ENCODE measurements at places on chromosomes 12 and 14.

- DNase-seq: no peak
Measured at GRCh38 chr14:72430457-72430856, 463.4 kb downstream of the DPF3 start.

DNA sequence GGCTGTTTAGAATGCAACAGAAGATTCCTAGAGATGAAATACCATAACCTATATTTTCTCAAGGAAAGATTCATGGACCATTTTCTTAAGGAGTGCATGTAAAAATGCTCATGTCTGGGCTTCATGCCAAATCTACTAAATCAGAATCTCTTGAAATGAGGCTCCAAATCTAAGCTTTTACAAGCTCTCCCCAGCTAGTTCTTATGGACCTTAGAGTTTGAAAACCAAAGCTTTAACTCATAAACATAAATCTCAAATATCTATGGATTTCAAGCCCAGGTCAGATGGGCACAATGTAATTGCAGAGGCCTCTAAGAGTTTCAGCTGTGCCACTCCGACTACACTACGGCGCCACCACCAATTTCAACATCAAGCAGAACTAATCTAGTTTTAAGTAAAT lies 117.3 kb upstream of the CAND1 start:
- DNase-seq: no peak

- no peak for DNase-seq
Measured at GRCh38 chr12:105570944-105571343, 240.5 kb downstream of the C12orf75 start.

GRCh38 chr14:26598081-26598671 lies 343 bp upstream of the NOVA1 start:
- no peak for DNase-seq

DNA sequence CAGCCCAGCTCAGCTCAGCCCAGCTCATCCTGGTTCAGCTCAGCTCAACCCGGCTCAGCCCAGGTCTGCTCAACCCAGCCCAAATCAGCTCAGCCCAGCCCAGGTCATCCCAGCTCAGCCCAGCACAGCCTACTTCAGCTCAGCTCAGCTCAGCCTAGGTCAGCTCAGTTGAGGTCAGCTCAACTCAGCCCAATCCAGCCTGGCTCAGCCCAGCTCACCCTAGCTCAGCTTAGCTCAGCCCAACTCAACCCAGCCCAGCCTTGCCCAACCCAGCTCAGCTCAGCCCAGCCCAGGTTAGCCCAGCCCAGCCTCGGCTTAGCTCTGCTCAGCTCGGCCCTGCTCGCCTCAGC lies 332.3 kb downstream of the TMEM121 start:
- no peak for DNase-seq

GRCh38 chr12:24229031-24229700 lies 279.7 kb upstream of the SOX5 start:
- no peak for DNase-seq

- no peak for DNase-seq
Measured at GRCh38 chr14:76844223-76844622, 18.0 kb downstream of the LRRC74A start.

GRCh38 chr14:61531465-61532122 lies 163.7 kb upstream of the HIF1A start:
- DNase-seq: no peak

DNA sequence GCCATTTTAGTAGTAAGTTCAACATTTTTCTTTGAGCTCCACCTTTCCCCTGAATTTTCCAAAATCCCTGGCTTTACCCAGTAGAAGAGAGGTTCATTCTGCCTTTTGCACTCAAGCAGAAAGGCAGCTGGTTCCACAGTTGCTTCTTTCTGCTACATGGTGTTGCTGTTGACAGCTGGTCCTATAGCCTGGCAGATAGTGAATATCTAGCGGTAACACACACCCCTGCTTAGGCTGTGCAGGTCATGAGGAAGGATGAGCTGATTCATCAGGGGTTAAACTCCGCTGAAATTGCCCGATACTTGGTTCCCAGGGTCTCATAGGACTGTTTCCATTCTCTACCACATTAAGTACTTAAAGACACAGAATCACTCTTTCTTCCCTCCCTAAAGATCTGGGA lies 62.4 kb downstream of the PUS7L start:
- DNase-seq: no peak
